Sciatic nerve (tissue), 2 donors: ENCODE measurements at places on chromosomes 4 and X. TPM values are rescaled to one million over a fixed set of nuclear protein-coding genes. Genes with fewer than 3 reads are reported as not detected.

The GIMD1 gene
- total RNA-seq, result not detected

The SMIM10 gene
- total RNA-seq, result 14.2 TPM

DNA sequence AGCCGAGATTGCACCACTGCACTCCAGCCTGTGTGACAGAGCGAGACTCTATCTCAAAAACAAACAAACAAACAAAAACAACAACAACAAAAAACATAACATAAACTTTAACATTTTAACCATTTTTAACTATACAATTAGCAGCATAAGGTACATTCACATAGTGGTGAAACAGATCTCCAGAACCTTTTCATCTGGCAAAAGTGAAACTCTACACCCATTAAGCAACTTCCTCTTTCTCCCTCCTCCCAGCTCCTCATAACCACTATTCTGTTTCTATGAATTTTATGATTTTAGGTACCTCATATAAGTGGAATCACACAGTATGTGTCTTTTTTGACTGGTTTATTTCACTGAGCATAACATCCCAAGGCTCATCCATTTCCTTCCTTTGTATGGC lies 103.6 kb downstream of the FAM13A start:
- no peak for DNase-seq

The PRRG1 gene
- total RNA-seq, result 28.9 TPM

GRCh38 chr4:71550220-71551165 lies 211.7 kb downstream of the SLC4A4 start:
- DNase-seq, result no peak

- no peak for DNase-seq
Measured at GRCh38 chr4:85446141-85446861, 28.6 kb upstream of the ARHGAP24 start.

- peak; percentile 60 for DNase-seq
Measured at GRCh38 chrX:40095583-40096394, 2.0 kb downstream of the BCOR start.

The GPRASP2 gene
- 14.4 TPM for total RNA-seq

The ENOX2 gene
- total RNA-seq, result 16.1 TPM

DNA sequence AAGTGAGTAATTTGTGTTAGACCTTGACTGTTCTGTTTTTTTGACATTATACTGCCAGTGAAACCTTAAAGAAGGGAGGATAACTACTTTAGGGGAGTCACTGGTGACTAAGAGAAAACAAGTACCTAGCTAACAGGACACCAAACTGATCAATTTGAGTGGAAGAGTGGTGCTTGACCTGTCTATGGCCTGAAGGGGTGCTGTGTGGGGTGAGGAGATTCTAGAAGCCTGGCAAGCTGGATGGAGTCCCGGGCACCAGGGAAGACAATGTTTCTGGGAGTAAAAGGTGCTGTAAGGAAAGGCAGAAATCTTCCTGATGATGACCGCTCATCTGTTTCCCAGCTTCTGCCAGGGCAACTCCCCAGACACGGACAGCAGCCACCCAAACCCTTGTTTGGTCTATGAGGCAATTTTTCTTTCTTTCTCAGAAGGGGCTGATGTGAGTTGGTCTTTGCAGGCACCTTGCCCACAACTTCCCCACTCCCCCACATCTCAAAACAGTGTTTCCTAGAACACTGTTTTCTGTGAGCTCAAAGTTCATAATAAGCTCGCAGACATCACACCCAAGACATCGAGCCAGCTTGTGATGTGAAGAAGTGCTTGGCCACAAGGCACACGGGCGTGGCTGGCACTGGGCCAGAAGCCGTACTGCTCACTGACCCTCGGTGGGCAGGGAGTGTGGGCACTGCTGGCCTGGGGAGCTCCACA lies 4.6 kb downstream of the TXK start:
- DNase-seq, result no peak

GRCh38 chrX:69163936-69164741 lies 1.1 kb downstream of the PJA1 start:
- DNase-seq, result no peak

The COX7B2 gene
- not detected for total RNA-seq

DNA sequence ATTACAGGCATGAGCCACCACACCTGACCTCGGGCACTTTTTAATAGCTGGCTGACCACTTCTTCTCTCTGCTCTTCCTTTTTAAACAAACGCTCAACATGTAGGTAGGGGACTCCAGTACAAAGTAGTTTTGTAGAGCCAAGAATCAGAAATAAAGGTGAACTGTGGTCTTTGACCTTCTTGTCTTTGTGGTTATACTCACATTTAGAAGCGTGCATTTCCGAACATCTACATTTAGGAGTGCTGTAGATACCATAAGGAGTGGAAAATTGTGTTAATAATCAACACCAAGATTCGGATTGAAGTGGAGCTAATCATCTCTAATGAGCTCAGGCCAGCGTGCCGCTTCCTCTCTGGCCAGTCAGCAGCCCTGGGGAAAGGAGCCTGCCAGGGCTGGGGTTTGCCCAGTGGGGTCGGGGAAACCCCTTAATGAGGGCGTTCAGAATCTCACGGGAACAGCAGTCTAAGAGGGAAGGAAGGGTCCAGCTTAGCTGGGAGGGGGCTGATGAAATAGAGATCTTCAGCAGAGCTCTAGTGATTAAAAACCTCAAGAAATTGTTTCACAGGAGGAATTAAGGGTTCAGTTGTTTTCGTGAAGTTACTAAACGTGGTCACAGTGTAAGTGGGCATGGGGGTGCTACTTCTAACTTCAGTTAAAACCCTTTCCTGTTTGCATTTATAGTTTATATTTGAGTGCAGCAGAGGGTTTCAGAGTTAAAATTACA lies 81.2 kb downstream of the GAB1 start:
- no peak for DNase-seq

- no peak for DNase-seq
Measured at GRCh38 chr4:11455201-11455835, 26.6 kb upstream of the HS3ST1 start.

DNA sequence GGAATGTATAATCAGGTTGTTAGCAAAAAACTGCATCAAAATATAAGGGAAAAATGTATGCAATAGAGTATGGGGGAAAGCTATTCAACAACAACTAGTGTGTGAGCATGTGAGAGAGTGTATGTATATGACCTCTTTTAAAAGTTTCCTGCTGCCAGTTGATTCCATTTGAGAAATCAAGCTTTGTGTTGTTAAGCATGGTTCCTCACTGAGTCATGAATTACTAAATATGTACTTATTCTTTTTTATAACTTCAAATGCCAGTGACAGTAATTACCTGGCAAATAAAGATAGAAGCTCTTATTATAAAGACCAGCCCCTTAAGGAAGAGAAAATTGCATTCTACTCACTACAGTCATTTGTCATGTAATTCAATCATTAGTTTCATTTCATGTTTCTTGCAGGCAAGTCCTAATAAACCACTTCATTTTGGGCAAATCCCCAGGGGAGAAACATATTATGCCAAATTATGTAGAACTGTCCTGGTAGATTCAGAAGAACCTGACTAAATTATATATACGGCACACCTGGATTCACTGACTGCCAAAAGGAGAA lies 19.2 kb downstream of the RASGEF1B start:
- DNase-seq, result no peak

- DNase-seq, result no peak
Measured at GRCh38 chr4:85610450-85610849, 135.5 kb downstream of the ARHGAP24 start.

The VSIG1 gene
- 0.36 TPM for total RNA-seq

The RBM46 gene
- total RNA-seq, result 0.58 TPM

DNA sequence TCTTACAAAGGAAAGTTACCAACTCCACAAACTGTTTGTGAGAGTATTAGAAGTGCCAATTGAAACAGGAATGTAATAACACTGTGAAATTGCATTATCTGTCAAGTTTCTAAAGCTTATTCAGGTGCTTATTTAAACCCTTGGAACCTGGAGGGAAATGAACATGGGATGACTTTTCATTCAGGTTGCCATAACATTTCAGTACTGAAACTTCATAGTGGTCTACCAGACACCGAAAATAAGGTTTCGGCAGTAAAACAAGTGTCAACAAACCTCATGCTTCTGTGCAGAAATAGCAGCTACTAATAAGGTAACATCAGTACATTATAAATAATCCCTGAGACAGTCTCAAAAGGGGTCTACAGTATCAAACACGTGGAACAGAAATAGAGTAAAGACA lies 890.7 kb upstream of the INTU start:
- DNase-seq, result no peak

The MGARP gene
- total RNA-seq, result 1.4 TPM

GRCh38 chr4:176844448-176844847 lies 51.7 kb upstream of the VEGFC start:
- no peak for DNase-seq

GRCh38 chr4:3302173-3302785 lies 9.5 kb downstream of the RGS12 start:
- peak; percentile 54 for DNase-seq

GRCh38 chrX:123648028-123648810 lies 84.6 kb downstream of the THOC2 start:
- no peak for DNase-seq

DNA sequence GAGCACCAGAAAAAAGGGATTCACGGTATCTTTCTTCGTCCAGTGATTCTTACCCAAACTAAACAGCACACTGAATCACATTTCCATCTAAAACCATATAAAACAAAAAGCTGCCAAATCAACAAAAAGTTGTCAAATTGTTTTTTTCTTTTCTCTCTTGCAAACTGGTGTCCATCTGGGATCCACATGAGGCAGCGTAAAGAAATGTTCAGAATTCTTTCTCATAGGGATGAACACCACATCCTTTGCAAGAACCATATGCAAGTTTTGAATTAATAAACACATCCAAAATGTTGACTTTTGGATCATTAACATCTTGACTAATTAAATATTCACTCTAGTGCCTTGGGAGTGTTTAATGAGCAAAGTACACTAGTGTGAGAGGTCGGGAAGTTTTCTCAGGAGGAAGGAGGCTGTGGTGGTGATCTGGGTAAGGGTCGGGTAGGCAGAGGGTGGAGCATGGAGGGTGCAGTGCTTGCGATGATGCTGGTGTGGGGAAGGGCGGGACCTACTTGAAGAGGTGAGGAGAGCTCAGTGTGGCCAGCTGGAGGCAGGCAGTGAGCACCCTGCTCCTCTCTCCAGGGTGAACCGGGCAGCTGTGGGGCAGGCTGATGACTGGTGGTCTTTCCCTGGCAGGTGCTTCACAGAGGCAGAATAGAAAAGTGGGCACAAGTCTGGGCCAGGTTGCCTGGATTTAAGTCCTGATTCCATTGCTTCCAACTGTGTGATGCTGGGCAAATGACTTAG lies 72.8 kb downstream of the NSUN7 start:
- DNase-seq, result no peak

GRCh38 chr4:4260185-4260751 lies 12.2 kb upstream of the TMEM128 start:
- no peak for DNase-seq

GRCh38 chrX:155514225-155514624 lies 55.8 kb upstream of the F8A3 start:
- no peak for DNase-seq

GRCh38 chrX:77003956-77004355 lies 443.2 kb upstream of the FGF16 start:
- no peak for DNase-seq

The NLGN4X gene
- total RNA-seq, result 17.9 TPM

GRCh38 chr4:184755278-184755677 lies 21.4 kb upstream of the CENPU start:
- DNase-seq, result no peak

DNA sequence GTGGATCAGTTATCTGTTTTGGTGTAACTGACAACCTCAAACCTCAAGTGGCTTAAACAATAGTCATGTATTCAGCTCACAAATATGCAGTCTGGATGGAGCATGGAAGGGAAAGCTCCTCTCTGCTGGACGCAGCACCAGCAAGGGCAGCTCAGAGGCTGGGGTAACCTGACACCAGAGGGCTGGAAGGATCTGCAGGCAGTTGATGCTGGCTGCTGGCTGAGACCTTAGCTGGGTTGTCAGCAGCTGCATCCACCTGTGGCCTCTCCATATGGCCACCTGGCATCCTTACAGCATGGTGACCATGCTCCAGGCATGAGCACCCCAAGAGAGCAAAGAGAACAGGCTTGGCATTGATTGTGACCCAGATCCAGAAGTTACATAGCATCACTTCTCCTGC lies 46.7 kb downstream of the ENPP6 start:
- DNase-seq, result no peak

GRCh38 chr4:138192113-138192512 lies 50.0 kb downstream of the SLC7A11 start:
- DNase-seq, result no peak

DNA sequence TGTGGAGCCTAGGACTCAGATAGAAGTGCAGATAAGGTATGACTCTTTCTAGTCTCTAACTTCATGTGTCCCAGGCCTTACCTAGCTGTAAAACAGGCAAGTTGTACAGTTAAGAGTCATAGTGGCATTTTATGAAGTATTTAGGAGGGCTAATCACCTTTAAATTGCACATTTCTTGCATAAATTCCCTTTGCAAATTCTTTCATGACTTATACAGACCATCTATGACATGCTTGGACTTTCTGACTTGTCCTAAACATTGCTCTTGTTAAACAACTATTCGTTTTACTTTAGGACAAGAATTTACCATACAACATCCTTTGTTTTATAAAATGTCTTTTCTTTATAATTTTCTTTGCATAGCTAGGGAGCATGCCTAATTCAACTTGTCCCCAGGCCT lies 7.8 kb upstream of the RRAGB start:
- no peak for DNase-seq

The GAGE12J gene
- total RNA-seq, result not detected

The FOXR2 gene
- total RNA-seq, result not detected
